ENCODE measurements at places on chromosomes 5 and 9.

DNA sequence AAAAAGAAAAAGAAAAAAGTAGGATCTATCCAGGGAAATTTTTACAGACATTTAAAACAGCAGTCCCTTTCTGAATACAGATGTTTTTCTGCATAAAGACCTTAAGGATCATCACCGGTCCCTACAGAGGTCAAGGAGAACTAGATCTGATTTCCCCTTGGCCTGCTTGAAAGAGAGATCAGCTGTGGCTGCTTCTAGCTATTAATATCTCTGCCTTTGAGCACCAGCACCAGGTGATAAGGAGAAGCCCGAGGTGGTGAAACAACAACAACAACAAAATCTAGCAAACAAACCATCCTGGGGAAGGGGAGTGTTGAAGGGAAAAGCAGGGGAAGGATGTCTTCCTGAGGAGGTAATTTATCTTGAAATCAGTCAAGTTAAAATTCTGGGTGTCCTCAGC lies 42.1 kb downstream of the ZNF366 start:
- no peak for DNase-seq

DNA sequence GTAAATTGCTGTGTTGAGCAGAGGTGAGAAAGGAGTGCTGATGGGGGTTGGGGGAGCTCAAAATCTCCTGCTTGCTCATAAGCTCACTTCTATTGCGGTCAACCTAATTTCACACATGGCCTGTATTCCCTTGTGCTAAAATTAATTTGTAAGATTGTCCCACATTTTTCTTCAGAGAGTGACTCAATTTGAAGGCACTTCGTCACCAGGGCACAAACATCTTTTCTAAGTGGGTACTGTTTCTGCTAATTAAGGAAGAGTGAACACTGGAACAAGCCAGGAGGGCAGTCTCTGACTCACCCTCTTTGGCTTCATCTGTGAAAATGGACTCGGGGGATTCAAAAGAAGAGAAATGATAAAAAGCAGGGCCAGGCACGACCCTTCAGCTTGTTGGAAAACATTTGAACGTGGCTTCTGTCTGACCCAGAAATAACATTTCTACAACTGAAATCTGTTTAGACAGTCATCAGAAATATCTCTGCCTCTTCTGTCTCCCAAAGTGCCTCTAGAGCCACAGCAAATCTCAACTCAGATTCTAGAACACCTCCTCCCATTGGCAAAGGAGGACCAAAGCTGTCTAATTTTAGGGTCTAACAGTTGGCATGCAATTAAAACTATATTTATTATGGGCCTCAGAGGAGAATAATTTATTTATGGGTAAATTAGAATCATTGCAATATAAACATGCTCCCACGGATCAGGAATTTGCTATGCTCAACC lies 49.8 kb downstream of the FEM1C start:
- no peak for DNase-seq

DNA sequence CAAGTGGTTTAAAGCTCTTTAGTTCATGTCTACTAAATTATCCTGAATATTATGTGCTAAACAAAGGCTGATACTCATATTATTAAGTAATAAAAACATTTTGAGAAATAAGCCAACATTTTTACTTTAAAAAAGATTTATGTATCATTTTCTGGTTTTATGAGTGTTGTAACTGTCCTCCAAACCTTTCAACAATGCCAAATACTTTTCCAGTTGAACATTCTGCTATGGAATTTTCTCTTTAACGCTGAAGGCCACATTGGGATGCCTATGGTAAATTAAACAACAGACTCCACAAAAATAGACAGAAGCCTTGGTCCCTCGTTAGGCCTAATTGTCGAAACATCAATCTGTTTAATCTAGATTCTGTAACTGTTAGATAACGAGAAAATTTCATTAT lies 131.3 kb downstream of the GLIS3 start:
- DNase-seq, result no peak

DNA sequence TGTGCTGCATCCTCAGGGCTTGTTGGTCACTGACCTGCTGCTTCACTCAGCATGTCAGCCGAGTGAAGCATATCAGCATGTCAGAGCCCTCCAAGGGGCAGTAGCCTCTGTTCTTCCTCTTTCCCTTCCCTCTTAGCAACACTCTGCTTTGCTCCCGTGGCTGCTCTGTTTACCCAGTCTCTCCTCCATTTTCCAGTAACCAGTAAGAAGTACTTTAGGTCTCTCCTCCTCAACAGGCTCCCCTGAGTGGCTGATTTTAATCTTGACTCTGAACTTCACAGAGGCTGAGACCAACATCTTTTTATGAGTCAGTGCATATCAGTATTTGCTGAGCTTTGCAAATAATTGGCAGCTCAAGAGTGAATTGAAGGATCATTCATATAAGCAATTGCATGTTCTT lies 18.6 kb upstream of the ADRB2 start:
- no peak for DNase-seq

DNA sequence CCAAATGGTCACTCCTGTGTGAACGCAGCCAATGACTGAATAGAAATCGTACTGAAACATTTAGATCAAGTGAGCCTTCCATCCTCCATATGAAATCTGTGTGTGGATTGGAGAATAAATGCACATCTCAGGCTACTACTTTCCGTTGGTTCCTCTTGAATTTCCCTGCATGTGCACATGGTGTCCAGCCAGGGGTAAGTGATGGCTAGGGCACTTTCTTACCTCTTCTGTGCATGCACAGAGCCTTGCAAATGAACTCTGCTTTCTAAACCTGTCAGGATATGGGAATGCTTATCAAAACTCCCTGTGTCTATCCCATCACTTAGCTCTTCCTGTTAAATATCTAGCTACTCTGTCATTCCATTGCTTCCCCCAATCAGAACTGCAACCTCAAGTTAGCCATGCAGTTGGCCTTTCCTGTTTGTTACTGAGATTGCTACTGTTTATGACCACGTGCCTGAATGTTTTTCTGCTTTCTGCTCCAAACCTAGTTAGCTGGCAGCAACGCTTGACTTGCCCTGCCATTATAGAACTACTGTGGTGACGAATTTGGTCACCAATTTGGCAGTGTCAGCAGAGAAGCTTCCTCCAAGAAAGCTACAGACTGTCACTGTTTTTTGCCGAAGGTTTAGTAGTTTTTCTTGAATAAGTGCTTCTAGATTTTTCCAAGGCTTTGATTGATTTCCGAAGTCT lies 661.6 kb downstream of the LRRC70 start:
- no peak for DNase-seq

Measured in GM13977 (cell line).